Hematopoietic multipotent progenitor cell treated with erythropoietin and hydrocortisone succinate and interleukin-3 and kit ligand, for 6 days (in vitro differentiated cells): ENCODE measurements at places on chromosomes 4 and X.

GRCh38 chr4:53747401-53747800 is 156.1 kb upstream of the LNX1 start:
- DNase-seq, result no peak

- no peak for DNase-seq
Observed at GRCh38 chrX:132461886-132462285, 27.0 kb downstream of the MBNL3 start.

- DNase-seq, result peak; percentile 40
Observed at GRCh38 chrX:101417190-101417589, 9.2 kb downstream of the HNRNPH2 start.

DNA sequence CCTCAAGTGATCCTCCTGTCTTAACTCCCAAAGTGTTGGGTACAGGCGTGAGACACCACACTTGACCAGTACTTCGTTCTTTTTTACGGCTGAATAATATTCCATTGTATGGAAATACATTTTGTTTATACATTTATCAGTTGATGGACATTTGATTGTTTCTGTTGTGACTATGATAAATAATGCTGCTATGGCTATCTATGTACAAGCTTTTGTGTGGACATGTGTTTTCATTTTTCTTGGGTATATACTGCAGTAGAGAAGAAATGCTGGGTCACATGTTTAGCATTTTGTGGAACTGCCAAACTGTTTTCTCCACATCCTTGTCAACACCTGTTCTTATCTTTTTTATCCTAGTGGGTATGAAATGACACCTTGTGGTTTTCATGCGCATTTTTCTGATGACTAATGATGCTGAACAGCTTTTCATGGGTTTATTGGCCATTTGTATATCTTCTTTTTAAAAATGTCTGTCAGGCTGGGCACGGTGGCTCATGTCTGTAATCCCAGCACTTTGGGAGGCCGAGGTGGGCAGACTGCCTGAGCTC is 37.3 kb downstream of the SAT1 start:
- DNase-seq, result no peak
